ENCODE measurements at places on chromosomes 12 and 14.
A peak's percentile ranks its signal among the peaks of the same experiment; 100 is the strongest.

GRCh38 chr14:23344481-23344880 lies 8.2 kb downstream of the SLC22A17 start:
- no peak for DNase-seq

- DNase-seq, result no peak
Observed at GRCh38 chr12:15020156-15020555, 47.3 kb downstream of the PDE6H start.

- DNase-seq, result no peak
Observed at GRCh38 chr14:81459912-81460311, 59.8 kb upstream of the STON2 start.

- DNase-seq, result no peak
Observed at GRCh38 chr12:1819571-1819970, 794 bp upstream of the LRTM2 start.

- no peak for DNase-seq
Observed at GRCh38 chr12:133057446-133057845, 20.1 kb downstream of the ZNF84 start.

DNA sequence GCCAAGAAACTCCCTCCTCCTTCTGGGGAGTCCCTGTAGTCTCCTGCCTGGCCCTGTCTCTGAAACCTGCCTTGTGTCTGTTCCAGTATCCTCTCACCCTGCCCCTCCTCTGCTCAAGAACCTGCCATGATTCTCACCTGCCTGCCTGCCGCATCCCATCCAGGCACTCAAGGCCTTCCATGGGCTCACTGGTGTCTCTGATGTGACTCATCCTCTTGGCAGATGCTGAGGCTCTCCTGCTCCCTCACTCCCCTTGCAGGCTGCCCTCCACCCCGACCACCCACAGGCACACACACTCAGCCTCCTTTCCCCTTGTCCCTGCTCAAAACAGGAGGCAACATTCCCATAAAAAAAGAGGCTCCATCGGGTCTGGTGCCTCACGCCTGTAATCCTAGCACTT lies 5.8 kb upstream of the BEGAIN start:
- no peak for DNase-seq

- DNase-seq, result no peak
Observed at GRCh38 chr14:68735856-68736255, 57.0 kb downstream of the ZFP36L1 start.

- DNase-seq, result no peak
Observed at GRCh38 chr12:6158749-6159148, 34.3 kb upstream of the VWF start.

DNA sequence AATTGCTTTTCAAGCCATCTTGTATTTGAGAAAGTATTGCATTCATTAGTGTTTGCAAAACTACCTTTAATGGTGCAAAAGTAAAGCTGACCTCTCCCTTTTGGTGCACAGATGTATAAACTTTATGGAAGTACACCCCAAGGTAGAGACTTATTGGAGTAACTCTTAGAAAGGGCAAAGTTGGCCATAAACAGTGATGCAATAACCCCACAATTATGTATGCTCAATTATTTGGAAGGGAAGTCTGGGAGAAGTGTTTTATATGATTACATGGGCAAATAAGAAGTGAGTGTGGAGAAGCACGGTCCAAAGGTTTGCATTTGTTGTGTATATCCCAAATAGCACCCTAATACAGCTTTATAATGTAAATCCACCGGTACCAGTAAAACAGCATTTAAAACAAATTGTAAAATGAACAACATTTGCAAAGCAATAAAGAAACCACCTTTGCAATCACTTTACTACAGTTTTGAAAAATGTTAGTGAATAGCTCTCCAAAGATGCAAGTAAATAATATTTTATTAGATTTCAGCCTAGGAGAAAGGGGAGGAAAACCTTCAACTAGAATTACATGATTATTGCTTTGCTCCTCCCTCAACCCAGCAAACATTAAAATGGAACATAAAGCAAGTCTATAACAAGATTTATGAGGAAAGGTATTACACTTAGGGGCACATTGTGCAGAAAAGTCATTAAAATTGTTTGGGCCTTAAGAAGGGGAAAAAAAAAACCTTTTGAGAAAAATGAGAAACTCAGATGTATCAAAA lies 70.5 kb downstream of the HMGA2 start:
- DNase-seq, result no peak

DNA sequence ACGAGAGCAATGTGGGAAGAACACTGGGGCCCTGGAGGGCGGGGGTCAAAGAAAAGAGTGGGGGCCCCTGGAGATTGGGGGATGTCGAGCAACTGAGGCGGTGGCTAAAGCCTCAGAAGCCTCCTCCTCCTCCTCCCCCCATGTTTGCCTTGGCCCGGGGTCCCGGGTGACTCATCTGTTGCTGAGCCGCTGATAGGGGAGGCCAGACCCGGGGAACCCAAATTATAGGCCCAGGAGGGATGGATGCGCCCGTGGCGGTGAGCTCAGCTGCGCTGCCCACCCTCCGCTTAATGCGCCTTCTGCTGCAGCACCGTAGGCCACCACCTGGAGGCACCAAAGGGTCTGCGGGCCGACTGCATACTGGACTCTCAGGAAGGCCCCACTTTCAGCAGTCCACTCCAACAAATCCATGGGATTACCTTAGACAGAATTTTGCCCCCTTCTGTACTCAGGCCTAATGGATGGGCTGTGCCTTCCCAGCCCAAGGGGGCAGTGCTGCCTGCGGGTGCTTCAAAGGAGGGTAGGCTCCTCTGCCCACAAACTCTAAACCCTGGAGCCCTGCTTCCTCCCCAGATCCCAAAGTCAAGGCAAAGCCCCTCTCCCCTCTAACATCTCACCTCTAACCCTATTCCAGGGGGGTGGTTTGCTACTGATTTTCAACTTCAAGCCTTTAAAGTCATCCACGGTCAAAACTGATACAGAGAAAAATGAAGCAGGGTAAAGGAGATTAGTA lies 2.6 kb upstream of the WNT10B start:
- no peak for DNase-seq

DNA sequence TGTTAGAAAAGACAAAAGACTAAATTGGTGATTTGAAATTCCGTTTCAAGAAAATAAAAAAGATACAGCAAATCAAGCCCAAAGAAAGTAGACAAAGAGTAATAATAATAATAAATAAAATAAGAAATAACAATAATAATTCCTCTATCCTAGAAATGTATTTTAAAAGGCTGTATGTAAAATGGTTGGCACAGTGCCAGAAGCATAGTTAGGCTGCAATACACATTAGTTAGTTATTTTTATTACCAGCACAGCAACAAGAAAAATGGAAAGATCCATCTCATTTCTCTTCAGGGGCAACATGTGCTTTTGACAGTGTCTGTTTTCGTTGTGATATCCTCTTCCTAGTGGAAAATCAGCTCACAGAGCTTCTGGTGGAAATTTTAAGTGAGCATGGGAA lies 174.1 kb upstream of the TMTC1 start:
- no peak for DNase-seq

DNA sequence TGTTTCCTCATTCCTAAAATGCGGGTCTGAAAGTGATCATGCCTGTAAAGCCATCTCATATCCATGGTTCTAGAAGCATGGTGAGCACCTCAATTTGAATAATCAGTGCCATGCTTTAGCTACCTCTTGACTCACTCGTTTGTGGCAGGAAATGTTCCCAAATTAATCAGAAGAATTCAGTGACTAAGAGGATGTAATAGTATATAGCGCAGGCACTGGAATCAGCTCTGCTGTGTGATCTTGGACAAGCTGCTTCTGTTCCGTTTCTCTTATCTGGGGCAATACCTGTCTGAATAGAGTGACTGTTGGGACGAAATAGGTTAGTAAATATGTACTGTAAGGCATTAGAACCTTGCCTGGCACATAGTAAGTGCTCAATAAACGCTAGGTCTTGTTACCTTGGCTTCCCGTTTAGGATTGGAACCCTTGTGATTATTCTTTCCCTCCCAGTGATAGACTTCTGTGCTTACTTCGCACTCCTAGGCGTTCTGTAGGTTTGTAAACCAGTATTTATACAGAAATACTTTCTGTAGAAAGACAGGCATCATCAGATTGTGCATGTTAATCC lies 820 bp upstream of the SMAGP start:
- peak; percentile 71 for DNase-seq

DNA sequence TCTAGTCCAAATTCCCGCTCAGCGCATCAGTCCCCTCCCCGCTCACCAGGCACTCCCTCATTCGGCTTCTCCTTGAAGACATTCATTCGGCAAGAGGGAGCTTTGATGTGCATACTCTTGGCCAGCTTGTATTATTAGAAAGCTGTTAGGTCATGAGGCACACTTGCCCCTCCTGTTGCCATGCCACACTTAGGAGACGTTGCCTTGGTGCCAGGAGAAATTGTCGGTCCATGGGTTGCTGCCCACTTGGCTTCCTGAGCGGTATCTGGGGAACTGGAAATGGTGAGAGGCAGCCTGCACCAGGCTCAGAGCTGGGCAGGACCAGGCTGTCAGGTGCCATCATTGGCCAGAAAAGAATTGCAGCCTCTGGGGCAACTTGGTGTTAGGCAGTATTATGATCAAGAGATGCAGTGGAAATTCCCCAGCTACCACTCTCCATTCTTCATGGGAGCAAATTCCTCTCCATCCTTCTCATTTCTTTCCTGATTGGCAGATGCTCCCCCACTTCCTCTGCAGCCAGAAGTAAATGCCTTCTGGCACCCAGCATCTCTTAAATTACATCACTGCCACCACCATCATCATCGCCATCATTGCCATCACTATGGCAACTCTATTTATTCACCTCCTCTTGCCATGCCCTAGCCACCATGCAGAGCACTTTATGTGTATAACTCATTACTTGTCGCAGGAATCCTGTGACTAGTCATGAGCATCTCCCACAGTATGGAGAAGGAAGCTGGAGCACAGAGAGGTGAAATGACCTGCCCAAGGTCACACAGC lies 12.4 kb downstream of the CABP1 start:
- no peak for DNase-seq

DNA sequence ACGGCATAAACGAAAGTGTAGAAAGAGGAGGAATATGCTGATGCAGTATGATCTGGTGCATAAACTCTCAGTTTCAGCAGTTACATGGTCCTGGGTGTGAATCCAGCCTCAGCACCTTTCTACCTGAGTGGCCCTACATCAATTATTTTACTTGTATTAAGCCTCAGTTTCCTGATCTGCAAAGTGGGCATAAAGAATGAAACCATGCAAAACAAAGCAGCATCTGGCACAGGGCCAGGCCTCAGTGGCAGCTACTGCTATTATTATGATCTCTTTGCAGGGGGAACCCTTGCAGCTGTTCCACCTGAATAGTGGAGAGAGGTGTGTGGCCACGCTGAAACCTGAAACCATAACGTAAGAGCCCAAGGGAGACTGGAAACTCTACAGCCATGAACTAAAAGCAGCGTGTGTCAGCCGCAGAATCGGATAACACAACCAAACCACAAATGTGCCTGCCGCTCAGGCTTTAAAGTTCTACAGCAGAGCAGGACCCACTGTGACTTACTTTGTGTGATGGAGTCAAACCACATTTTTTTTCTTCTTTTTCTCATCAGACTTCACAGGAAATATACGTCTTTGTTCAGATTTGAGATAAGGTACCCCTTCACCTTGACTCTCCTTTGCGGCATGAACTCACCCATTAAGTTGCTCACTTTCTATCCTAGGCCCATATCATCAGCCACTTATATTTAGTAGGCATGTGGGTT lies 29.2 kb upstream of the FOS start:
- DNase-seq, result no peak

GRCh38 chr12:76410781-76411180 lies 62.6 kb upstream of the BBS10 start:
- DNase-seq, result no peak

DNA sequence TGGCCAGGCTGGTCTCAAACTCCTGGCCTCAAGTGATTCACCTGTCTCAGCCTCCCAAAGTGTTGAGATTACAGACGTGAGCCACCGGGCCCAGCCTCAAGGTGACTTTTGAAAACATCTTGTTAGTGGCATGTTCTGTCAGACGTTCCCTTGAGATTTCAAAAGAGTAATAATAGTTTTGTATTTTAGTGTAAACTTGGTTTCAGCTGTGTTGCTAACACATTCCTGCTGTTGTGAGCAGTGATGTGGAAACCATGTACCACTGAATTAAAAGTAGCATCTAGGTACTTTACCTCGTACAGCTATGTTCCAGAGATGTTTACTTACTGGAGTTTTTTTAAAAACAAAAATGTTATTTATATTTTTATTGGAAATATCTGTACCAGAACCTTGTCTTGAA lies 111.3 kb downstream of the AEBP2 start:
- no peak for DNase-seq

All from epithelial cell of proximal tubule (primary cell).